GM18507 (cell line): ENCODE measurements at places on chromosomes 12 and 14.

DNA sequence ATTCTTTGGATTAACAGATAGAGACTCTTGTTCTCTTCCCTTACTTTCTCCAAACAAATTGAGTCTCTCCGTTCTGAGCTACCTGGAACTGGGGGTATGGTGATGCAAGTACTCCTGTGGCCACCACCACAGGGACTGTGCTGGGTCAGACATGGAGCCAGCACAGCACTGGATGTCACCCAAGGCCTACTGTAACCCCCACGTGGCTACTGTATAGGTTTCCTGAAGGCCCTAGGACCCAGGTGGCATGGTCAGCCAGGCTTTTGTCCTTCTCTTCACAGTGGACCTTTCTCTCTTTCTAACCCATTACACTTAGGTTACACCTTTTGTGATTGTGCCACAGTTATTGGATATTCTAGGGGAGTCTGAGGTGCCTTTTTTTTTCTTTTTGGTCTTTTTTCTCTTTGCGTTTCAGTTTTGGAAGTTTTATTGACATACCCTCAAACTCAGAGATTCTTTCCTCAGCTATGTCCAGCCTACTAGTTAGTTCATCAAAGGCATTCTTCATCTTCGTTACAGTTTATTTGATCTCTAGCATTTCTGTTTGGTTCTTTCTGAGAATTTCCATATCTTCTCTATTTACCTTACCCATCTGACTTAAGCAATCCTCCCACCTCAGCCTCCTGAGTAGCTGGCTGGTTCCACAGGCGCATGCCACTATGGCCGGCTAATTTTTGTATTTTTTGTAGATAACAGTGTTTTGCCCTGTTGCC is 6.0 kb upstream of the KLHDC2 start:
- no peak for DNase-seq

DNA sequence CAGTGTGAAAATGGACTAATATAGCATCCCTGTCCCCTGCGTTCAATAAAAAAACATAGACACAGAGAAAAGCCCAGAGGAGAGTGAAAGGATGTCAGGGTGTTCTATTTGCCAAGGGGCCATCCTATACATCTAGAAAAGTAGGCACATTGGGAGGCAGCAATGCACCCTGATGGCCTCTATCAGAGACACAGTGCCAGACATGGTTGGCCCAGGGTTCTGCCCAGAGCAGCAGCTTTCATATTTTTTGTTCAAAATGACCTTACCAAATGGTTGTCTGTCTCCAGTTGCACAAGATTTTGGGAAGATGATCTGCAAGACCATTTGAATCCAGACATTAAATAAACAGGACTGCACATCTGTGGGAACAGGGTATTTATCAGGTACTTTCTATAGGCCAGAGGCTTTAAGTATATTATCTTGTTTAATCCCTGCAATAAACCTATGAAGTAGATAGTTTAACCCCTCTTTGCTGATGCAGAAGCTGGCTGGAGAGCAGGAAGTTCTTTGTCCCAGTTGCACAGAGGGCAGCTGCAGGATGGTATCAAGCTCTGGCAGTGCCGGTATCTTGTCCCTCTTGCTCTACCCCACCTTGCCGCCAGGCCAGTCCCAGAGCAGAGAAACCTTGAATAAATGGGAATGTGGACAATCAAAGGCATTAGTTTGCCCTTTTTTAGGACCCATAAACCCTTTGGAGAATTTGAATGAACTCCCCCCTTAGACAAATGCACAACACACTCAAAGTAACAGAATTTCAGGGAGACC is 171.8 kb upstream of the PWP1 start:
- no peak for DNase-seq

DNA sequence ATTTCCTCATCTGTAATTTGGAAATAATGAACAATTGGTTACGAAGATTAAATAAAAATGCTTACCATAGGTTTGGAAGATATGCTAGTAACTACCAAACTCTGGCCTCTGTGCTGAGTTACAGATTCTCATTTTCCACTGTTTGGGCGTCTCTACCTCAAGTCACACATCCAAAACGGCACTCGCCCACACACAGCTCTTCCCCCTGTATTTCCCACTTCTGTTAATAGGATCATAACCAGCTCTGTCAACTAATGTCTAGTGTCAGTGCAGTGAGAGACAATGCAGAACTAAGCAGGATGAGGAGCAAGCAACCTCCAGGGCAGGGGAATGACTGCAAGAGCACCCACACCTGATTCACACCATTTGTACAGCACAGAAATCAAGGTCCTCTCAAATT is 10.9 kb upstream of the SYCP3 start:
- DNase-seq: no peak

DNA sequence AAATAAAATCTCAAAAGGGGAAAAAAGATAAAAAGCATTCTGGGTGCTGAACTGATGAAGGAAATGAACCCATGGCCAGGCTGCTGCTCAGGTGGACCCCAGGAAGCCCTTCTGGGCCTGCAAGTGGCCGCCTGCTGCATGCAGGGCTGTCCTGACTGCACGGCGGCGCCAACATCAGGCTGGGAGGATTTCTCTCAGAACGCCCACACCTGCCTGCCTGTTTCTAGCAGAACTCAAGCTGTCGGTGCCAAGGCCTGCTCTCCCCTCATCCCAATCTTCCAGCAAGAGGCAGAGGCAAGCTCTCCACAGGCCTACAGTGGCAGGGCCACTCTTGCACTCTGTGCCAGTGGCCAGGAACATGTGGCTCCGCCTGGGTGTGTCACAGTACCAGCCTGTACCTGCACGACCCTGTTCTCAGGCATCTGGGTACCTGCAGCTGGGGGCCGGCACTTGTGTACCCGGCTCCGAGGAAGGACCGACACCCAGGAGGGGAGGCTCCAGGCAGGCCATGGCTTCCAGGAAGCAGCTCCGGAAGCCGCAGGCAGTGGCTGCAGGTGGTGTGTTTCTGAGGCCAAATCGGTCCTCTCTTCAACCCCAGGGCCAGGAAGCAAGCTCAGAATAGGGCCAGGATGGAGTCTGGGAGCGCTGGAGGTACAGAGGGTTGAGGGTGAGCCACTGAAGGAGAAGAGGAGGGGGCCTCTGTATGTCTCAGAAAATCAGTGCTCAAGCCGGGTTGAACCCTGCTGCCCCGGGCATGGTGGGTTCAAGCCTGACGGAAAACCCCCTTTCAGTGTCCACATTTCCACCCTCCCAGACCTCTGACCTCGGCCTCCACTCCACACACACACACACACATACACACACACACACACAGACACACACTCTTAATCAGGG is 2.5 kb upstream of the INF2 start:
- no peak for DNase-seq

DNA sequence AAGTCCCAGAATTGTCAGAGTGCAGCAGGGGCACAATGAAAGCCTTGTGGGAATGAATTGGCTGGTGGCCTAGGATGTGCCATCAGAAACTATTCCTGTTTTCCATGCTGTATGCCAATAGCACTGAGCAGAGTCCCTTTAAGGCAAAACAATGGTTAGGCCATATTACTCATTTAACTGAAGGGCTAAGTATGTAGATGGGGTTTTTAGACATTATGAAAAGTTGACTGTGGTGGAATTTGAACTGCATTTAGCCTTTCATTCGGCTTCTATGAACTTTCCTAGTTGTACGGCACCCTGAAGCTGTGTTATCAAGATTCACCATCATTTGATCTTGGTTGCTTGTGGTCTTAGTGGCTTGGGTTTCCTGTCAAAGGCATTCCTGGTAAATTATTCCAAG is 24.8 kb downstream of the IL26 start:
- DNase-seq: no peak

- DNase-seq: no peak
Observed at GRCh38 chr14:25007832-25008231, 42.1 kb downstream of the STXBP6 start.

DNA sequence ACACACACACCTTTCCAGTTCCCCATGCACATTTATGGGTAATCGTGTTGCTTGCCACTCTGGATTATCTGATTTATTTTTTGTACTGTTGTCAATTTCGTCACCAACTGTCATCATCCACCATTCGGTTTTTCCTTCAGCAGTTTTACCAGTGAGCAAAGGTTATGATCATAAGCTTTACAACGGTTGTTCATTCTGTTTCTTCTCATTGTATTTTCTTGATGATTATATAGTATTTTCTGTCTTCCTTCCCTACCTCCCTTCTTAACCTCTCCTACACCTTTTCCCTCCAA is 680 bp downstream of the NECAP1 start:
- DNase-seq: no peak

- DNase-seq: no peak
Observed at GRCh38 chr14:58077621-58078020, 74.4 kb downstream of the ARMH4 start.

- no peak for DNase-seq
Observed at GRCh38 chr12:96172981-96173380, 21.2 kb upstream of the ELK3 start.

DNA sequence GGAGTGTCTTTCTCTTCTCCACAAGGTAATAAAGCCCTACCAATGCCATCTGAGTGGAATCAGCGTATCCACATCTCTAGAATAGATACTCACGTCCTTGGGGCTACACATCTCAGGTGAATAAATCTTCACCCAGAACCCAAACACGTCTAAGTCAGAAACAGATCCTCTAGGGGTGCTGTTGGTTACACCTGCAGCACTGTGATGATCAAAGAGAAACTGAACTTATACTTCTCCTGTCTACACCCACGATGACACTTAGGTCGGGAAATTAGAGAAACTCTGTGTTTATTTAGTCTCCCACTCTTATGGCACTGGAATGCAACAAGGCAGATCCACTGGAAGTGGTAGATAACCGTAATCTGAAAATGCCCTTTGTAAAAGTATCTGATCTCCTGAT is 46.2 kb downstream of the WIF1 start:
- DNase-seq: no peak

DNA sequence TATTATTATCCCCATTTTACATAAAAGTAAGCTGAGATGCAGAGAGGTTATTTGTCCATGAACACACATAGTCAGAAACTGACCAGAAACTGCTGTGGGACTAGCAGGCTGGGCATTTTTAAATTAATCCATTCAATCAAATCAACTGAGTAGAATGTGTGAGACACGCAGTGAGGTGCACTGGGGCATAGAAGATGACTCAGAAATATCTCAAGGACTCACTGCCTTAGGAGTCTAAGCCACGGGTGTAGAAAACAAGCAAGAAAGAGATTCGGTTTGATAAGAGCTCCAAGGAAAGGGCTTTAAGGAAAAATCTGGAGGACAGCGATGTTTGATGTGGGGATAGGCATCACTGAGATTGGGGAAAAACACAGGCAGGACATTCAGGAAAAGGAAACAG is 127.8 kb downstream of the ANO2 start:
- no peak for DNase-seq

GRCh38 chr12:69161829-69162228 is 77.5 kb upstream of the CPSF6 start:
- peak; percentile 9 for DNase-seq

DNA sequence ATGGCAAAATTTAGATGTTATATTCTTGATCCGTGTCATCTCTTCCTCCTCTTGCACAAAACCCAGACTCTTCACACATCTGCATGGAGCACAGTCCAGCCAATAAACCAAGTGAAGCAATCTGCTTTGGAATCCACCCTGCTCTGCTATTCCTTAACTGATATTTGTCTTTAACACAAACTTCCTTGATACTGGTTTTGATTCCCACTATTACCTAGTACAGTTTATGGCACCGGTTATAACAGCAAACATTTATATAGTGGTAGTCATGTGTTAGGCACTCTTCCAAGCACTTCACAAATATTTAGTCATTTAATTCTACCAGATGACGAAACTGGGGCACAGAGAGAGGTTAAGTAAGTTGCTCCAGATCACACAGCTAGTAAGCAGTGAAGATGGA is 12.5 kb downstream of the STYK1 start:
- DNase-seq: no peak

GRCh38 chr12:93323625-93324329 is 53.9 kb upstream of the NUDT4 start:
- DNase-seq: no peak

DNA sequence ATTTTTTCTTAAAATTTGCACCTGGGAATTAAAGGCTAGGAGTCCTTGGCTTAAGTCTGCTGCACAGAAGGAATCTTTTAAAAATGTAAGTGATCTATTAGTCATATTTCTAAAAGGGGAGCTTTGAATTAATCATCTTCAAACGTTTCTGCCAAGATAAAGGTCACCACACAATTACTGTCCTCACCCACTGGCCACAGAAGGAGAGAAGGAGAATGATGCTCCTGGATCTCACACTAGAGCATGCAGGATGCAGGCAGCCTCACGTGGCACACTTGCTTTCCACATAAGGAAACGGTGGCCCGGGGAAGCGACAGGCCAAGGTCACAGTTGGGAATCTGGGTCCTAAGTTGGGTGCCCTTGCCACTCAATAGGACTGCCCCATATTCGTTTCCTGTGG is 16.9 kb downstream of the PLEKHG7 start:
- no peak for DNase-seq

DNA sequence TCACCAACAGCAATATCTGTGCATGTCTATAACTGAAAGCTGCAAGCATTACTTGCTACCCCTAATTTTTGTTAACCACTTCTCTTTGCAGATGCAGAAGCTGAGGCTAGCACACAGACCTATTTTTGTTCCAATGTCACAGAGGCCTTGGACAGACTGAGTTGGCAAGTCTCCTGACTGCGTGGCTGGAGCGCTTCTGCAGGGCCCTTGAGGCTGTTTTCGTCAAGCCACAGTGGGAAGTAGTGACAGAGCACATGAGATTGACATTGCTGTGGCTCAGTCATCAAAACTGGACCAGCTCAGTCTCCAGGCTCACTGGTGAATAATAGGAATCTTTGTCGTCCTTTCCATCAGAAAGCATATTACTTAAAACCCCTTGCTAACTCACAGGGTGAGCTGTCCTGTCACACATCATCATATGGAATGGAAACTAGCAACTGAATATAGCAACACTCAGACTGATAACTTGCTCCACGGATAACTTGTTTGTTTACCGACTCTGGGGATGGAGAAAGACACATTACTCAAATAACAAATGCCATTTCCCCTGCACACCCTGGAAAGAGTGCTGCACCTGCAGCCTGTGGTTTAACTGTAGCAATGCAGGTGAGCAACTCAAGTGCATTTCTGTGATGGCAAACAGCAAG is 43.6 kb upstream of the DDX11 start:
- DNase-seq: no peak

DNA sequence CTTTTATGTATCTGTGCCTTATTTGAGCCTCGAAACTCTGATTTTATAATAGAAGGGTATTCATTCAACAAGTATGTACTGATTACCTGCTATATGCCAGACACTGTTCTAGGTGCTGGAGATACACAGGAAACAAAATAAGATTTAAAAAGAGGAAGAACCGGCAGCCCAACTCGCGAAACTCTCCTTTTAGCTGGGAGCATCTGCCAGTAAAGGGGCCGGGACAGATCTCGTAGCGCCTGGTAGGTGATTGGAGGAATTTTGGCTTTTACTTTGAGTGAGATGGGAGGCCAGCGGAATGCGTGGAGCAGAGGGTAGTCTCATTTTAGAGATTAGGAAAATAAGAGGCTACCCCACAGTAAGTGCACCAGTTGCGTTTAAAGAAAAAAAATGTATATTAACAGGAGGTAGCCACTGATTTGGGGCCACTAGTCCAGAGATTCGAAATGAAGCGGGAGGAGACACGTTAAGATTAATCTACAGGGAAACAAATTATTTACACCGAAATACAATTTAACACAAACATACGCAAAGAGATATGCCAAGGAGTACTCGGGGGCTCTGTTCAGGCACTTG is 520 bp upstream of the MON2 start:
- DNase-seq: peak; percentile 23

- DNase-seq: no peak
Observed at GRCh38 chr14:105742531-105742848, 216.1 kb downstream of the TMEM121 start.
